H1 (cell line): ENCODE measurements at places on chromosomes 3 and 15.

GRCh38 chr3:98690876-98691275, 72.3 kb upstream of the ST3GAL6 start:
- DNase-seq, result no peak

DNA sequence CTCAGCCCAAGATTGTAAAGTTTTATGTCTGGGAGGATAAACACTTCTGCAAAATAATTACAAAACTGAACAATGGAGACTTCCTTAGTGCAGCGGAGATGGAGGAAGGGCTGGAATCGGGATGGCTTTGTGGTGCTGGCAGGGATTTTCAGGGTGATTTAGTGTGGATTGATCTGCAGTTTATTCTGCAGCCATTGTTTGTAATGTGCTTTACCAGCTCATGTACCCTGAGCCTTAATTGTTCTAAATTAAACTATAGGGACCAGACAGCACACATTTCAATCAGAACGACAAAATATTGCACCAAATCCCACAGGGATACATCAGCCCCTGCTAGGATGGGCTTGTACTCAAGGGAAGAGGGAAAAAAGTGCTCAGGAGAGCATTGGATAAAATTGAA, 103.2 kb upstream of the ONECUT1 start:
- DNase-seq, result no peak

DNA sequence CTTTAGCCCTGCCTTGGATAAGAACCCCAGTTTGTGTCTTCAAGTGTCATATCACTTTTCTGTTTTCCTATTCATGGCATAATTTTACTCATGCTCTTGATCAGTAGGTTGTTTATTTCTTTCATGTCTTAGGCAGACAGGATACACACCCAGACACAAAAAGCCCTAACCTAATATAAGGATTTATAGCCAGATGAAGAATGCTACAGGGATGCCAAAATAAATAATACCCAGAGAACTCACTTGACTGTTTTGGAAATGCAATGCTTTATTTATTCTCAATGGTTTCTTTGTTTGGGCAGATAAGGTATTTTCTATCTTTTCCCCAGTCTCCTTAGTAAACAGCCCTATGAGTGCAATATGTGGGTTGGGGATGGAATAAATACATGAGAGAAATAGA, 424.0 kb upstream of the PDZRN3 start:
- no peak for DNase-seq

DNA sequence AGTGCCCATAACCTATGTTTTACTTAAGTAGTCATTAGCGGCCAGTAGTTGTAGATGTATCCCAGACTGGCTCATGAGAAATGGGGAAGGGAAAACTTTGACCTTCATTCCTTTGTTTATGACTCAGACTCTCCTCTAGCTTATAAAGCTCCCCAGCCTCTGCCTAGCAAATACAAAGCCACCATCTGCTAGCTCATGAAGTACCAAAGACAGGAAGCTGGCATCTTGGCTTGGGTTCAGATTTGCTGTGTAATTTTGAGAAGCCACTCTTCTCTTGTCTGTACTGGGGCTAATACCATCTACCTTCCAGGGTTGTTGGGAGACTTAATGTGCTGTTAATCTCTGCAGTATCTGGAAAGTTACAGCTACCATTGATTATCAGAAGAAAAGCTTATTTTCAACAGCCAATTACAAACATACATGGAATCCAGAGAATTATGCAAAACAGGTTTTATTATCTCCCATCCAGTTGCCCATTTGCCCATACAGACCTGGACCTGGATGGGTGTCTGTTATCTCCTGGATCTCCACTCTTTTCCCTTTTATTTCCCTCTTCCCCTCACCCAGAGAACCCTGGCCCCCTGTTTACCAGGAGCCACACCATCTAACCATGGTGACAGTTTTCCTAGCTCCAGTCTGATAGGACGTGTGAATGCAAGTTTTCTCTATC, 153.8 kb downstream of the SEMA6D start:
- DNase-seq, result no peak

DNA sequence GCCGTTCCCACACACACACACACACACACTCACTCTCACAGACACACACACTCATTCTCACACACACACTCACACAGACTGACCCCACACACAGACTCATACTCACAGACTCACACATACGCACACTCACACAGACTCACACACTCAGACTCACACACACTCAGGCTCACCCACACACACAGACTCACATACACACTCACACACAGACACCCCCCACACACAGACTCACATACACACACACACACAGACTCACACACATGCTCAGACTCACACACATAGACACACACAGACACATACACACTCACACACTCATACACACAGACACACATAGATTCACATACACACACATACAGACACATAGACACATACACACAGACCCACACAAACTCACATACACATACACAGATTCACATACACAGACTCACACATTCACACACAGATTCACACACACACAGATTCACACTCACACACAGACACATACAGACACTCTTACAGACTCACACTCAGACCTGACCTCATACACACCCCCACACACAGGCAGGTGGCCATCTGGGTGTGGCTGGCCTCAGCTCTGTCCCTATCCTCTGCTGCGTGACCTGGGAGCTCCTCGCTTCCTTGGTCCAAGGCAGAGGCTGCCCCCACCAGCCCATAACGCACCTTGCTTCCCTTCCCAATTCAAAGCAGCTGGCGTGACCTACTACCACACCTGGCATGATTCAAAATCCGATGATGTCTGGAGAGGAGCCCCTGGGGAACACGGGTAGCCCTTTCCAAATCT, 1.9 kb downstream of the C3orf22 start:
- DNase-seq, result no peak

GRCh38 chr15:62517541-62517940, 352.5 kb upstream of the C2CD4B start:
- no peak for DNase-seq

DNA sequence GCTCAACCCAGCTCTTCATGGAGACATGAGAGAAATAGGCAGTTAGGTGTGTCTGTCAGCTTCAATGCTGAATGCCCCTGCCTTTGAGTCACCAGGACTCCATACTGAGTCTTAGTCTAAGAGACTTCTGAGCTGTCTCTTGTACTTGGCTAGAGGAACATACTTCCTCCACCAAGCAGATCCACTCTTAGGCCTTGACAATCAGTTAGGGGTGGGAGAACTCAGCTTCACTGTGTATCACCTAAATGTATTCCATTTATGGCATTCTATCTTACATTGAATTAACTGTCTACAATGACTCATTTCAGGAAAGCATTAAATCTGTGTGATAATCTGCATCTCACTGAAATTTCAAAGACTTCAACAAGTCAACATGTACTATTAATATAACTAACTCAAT, 66.0 kb downstream of the STAC start:
- no peak for DNase-seq

DNA sequence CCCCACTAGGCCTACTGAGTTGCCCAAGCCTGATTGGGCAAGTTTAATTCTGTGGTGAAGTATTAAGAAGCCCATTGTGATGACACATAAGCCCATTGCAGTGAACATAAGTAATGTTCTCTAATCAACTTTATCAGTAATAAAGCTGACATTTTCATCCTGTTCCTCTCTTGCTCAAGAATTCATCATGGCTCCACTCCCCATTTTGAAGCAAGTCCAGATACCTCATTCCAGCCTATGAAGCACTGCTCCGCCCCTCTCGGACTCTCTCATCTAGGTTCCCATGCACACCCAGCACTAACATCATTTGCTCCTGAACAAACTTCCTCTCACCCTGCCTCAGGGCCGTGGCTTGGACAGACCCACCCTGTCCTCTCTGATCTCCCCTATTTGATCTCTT, 10.5 kb downstream of the SHF start:
- DNase-seq, result no peak

DNA sequence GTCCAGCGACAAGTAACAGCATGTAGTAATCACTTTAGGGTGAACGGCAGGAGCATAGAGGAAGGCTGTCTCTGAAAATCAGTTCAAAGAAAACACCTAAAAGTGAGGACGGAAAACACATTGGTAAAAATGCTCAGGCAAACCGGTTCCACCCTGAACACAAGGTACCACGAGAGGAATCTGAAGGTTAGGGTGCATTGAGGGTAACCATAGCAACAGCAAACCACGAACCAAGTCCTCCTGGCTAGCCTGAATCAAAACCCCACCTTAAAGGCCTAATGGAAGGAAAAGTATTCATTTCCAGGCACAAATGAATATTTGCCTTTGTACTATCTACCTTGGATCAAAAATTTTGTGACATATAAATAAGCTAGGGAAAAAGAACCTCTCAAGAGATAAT, 315.0 kb downstream of the OCA2 start:
- DNase-seq, result no peak

GRCh38 chr3:58536501-58537411, at the start of gene ACOX2:
Gene ACOX2 (minus strand): TSS chr3:58537190. CDS start chr3:58535106, 2,084 bp downstream.
- no peak for DNase-seq

GRCh38 chr3:37221407-37221806, 47.0 kb upstream of the LRRFIP2 start:
- DNase-seq, result no peak

DNA sequence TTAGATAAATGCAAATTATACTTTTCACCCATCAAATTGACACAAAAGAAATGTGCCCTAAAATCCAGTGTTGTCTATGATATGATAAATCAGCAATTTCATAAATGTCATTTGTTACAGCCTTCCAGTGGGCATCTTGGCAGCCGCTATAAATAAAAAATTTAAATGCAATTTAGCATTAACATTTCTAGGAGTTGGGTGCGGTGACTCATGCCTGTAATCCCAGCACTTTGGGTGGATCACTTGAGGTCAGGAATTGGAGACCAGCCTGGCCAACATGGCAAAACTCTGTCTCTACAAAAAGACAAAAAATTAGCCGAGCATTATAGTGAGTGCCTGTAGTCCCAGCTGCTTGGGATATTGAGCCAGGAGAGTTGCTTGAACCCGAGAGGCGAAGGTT, 65.9 kb upstream of the POMGNT2 start:
- no peak for DNase-seq

GRCh38 chr15:68471541-68471940, 39.6 kb upstream of the ITGA11 start:
- DNase-seq, result no peak

- DNase-seq, result no peak
Observed at GRCh38 chr15:42547918-42548248, 710 bp downstream of the LRRC57 start.

- no peak for DNase-seq
Observed at GRCh38 chr3:111229301-111229700, 157.7 kb downstream of the NECTIN3 start.

DNA sequence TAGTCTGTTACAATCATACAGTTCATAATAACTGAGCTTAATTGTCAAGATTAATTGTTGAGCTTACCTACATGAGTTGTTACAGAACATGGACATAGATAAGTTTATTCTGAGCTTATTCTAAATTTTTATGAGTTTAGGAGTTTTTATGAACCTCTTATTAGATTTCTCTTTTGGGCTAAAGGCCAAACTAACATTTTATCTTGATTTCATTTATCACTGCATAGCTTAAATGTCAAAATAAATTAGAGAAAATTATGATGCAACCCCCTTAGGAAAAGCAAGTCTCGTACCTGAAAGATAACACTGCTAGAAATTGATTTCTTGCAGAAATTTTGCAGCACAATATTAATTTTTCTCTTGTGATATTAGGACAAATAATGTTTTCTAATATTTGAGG, 54.5 kb downstream of the CNTN6 start:
- DNase-seq, result no peak

DNA sequence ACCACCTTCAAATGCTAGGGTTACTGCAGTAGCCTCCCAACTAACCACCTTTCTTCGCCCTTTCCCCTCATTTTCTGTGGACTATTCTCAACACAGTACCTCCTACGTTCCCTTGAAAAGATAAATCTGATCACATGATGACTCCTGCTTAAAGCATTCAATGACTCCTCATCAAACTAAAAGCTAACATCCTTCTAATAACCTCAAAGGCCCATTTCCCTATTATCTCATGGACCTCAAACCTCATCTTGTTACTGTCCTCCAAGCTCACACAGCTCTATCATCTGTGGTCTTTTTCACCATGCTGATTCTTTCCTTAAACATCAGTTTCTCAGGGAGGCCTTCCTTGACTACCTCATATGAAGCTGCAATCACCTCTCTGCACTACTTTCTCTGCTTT, 29.6 kb downstream of the GADL1 start:
- no peak for DNase-seq

GRCh38 chr3:127260826-127261555, 26.9 kb downstream of the PRR20G start:
- no peak for DNase-seq

- no peak for DNase-seq
Observed at GRCh38 chr3:135023996-135024658, 229.1 kb downstream of the EPHB1 start.

GRCh38 chr15:91490211-91490610, 363.3 kb upstream of the SLCO3A1 start:
- DNase-seq, result no peak

DNA sequence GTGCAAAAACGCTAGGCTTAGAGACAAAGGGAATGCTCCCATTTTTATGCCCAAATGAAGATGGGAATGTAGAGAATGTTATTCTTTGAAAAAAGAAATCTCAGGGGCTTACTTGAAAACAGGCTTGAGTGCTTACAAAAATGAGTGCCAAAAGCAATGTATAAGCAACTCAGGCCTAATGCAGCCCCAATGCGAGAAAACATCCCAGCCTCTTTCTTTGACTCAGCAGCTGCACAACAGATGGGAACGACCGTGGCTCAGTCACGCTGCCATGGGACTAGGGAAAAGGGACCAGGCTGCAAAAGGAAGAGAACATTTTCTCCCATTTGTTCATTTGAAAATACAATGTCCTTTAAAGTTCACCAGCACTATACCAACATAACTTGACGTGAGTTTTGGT, 246.4 kb upstream of the LRIG1 start:
- DNase-seq, result no peak

DNA sequence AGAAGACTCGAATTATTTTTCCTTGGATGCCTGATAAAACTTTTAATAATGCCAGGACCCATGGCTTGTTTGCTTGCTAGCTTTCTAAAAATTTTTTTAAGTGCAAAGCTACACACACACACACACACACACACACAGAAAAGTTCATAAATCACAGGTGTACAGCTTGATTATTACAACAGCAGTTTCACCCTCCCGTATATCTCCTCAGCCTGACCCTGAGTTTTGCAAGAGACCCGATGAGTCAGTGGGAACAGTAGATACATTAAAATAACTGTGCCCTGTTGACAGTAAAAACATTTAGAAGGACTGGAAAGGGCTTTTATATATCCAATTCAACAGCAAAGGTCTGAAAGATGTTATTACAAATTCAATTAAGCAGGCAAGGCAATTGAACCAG, 46.7 kb downstream of the EMC4 start:
- DNase-seq, result no peak

GRCh38 chr3:157066335-157067098, 93.4 kb downstream of the CCNL1 start:
- no peak for DNase-seq

- DNase-seq, result no peak
Observed at GRCh38 chr3:144237351-144237750, 265.7 kb downstream of the DIPK2A start.

DNA sequence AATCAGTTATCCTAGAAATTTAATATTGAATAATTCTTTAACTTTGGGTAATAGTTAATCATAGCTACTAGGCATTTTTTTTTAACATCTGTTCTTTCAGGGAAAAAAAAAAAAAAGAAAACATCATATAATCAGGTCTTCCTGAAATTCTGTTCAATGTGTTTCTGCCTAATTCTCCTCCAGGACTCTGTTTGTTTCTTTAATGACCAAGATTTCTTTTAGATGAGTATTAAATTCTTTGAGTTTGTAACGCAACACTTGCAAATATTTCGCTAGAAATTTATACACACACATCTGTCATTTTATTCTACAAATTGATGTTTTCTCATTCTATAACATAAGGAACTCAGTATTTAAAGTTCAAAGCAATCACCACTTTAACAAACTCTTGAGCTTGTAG, 56.7 kb downstream of the ALCAM start:
- DNase-seq, result no peak

GRCh38 chr15:40016224-40016865, 22.6 kb downstream of the SRP14 start:
- no peak for DNase-seq
